ENCODE measurements at places on chromosomes 12 and 14. TPM values are rescaled to one million over a fixed set of nuclear protein-coding genes. Genes with fewer than 3 reads are reported as not detected.

The DERA gene
- total RNA-seq = 32.7 TPM

The GPD1 gene
- 19.5 TPM for total RNA-seq

The LUM gene
- 120 TPM for total RNA-seq

The SOX5 gene
- total RNA-seq = 48.8 TPM

The GZMH gene
- 0.28 TPM for total RNA-seq

The MGST1 gene
- total RNA-seq = 20.3 TPM

The ZC2HC1C gene
- total RNA-seq = 4.5 TPM

The LBHD2 gene
- total RNA-seq = not detected

The ASPG gene
- total RNA-seq = 0.66 TPM

The STAC3 gene
- 2.1 TPM for total RNA-seq

The OTUB2 gene
- 3.6 TPM for total RNA-seq

The TMEM253 gene
- 0.50 TPM for total RNA-seq

The P2RX2 gene
- total RNA-seq = 0.30 TPM

The CCDC85C gene
- 8.4 TPM for total RNA-seq

The PTPRR gene
- total RNA-seq = 32.7 TPM

The KCNMB4 gene
- total RNA-seq = 18.9 TPM

The FAM181A gene
- 3.3 TPM for total RNA-seq

The ITGA5 gene
- 43.0 TPM for total RNA-seq

The PRR4 gene
- 3.5 TPM for total RNA-seq

The PGF gene
- total RNA-seq = 5.7 TPM

The GLIPR1L2 gene
- 5.2 TPM for total RNA-seq

The SELPLG gene
- 9.1 TPM for total RNA-seq

The TAS2R13 gene
- total RNA-seq = 2.5 TPM

The G2E3 gene
- 29.1 TPM for total RNA-seq
